ENCODE measurements at places on chromosomes 6 and 20.

- no peak for DNase-seq
Observed at GRCh38 chr6:88761237-88762031, 202.0 kb downstream of the RNGTT start.

DNA sequence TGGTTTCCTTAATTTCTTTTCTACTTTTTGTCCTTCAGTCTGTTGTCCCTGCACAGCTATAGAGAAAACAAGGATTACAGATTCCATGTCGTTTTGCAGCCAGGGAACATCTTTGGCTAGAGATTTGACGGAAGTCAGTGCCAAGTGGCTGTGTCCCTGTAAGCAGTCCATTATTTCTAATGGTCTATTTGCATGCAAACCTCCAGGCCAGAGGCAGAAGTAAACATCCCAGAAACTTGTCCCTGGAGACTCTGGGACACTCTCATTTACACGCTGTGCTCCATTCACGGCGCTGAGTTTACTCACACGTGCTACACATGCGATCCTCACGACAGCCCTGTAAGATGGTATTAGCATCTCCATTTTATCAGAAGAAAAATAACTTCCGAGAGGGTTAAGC is 355.5 kb downstream of the PRKN start:
- DNase-seq: no peak

DNA sequence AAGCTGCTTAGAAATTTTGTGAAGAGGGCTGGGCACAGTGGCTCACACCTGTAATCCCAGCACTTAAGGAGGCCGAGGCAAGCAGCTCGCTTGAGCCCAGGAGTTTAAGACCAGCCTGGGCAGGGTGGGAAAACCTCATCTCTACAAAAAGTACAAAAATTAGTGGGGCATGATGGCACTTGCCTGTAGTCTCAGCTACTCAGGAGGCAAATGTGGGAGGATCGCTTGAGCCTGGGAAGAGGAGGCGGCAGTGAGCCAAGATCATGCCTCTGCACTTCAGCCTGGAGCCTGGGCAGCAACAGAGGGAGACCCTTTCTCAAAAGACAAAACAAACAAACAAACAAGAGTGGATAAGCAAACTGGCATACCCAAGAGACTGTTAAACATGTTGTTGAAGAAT is 308.3 kb upstream of the ADGRB3 start:
- DNase-seq: no peak

DNA sequence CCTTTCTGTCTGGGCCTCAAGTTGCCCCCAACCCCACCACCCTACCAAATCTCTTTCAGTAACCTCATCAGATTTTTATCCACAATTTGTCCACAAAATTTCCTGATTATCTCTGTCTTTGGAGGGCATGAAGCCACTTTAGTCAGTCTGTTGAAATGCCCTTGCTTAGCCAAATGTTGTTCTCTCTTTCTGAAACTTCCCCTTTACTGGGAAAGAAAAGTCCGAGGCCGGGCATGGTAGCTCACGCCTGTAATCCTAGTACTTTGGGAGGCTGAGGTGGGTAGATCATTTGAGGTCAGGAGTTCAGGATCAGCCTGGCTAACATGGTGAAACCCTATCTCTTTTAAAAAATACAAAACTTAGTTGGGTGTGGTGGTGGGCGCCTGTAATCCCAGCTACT is 33.8 kb downstream of the TOMM6 start:
- no peak for DNase-seq

GRCh38 chr6:168858926-168859325 is 394.7 kb downstream of the THBS2 start:
- DNase-seq: no peak
